ENCODE measurements at places on chromosomes 13 and 19.
A peak's percentile ranks its signal among the peaks of the same experiment; 100 is the strongest.

DNA sequence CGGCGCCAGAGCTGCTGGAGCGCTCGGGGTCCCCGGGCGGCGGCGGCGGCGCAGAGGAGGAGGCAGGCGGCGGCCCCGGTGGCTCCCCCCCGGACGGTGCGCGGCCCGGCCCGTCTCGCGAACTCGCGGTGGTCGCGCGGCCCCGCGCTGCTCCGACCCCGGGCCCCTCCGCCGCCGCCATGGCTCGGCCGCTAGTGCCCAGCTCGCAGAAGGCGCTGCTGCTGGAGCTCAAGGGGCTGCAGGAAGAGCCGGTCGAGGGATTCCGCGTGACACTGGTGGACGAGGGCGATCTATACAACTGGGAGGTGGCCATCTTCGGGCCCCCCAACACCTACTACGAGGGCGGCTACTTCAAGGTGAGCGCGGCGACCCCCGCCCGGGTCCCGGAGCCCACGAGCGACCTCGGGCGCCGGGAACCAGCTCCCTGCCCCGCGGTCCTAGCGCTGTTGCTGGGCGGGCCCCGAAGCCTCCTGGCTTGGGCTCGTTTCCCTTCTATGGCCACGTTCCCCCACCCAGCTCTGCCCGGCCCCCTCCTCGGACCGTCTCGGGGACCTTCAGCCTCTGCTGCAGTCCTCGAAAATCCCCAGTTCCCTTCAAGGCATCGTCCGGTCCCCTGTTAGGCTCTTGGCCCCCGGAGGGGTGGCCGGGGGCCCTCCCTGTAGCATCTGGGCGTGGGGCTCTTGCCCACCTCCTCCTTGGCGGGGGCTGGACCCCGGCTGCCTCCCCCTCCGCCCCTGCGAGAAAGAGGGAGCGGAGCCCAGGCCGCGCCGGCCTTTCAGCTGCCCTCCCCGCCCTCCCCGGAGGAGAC lies at the start of gene CDC34:
Gene CDC34, plus strand, starts transcription at position 8 of the 808 bp plus-strand sequence. Its CDS starts 172 bp downstream, at position 180.
- DNase-seq, result no peak

DNA sequence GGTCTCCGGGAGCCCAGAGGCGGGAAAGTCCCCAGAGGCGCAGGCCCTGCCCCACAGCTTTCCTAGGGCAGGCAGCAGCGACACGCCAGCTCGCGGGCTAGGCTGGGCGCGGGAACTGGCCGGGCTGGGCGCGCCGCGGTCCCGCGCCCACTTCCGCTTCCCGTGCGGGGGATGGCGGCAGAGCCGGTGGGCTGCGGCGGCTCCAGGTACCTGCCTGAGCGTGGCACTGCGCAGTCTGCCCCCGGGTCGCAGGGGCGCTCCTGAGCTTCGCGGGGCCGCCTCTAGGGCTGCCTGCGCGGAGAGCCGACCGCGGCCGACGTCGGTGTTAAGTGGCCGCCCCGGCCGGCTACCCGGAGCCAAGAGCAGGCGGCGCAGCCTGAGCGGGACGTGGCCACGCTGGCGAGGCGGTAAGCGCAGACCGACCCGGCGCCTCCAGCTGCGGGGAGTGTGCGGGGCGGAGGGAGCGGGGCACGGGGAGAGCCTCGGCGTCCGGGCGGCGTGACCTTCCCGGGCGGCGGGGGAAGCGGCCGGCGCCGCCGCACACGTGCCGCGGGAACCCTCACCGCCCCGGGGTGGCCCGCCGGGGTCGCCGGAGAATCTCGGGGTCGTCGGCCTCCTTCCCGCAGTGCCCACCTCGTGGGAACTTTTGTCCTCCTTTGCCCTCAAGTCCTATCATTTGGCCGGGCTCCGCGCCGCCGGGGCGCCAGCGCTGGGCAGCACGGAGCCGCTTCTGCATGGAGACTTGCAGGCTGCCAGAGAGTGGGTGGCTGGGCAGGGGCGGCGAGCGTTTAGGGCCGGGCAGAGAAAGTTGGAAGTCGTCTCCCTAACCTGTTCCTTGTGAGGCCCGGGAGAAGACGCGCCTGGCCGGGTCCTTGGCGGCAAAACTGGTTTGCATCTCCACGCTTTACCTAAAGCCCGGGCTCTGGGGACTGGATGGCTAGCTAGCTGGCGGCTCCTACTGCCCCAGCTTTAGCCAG lies 31.4 kb upstream of the MPHOSPH8 start:
- DNase-seq, result peak; percentile 58

- DNase-seq, result no peak
Observed at GRCh38 chr13:62875118-62875640, 1459.5 kb upstream of the PCDH20 start.

- no peak for DNase-seq
Observed at GRCh38 chr19:50830266-50831025, 2.9 kb downstream of the KLK15 start.

GRCh38 chr19:52237771-52238400 lies 31.5 kb upstream of the ZNF766 start:
- DNase-seq, result peak; percentile 53

- no peak for DNase-seq
Observed at GRCh38 chr19:1181606-1182005, 7.5 kb upstream of the SBNO2 start.

DNA sequence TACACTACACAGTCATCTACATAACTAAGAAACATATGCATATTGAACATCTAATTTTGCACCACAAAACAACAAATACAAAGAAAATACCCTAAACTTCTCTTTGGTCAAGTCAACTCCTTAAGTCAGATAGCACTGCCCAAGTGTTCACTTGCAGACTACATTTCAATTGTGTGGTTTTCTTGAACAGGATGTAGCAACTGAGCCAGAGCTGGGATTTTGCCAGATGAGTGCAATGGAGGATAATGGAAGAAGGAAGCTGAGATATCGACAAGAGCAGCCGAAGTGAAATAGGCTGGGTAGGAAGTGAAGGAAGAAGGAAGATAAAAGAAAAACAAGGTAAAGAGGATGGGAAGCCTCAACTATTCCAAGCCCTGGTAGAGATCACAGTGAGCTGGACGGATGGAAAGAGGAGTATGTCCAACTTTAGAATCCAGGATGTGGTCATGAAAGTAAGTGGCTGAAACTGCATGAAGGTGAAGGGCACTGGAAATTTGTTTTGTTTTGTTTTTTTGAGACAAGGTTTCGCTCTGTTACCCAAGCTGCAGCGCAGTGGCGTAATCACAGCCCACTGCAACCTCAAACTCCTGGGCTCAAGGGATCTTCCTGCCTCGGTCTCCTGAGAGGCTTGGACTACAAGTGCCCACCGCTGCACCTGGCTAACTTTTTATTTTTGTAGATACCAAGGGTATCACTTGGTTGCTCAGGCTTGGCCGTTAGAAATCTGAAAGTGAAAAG lies 15.0 kb downstream of the NUFIP1 start:
- no peak for DNase-seq

- DNase-seq, result no peak
Observed at GRCh38 chr13:66501181-66501580, 729.0 kb downstream of the PCDH9 start.

- no peak for DNase-seq
Observed at GRCh38 chr19:12865746-12866415, 15.4 kb downstream of the DNASE2 start.

All from activated CD4-positive, CD25-positive, alpha-beta regulatory T cell treated with anti-CD3 and anti-CD28 coated beads, Interleukin-2, amount 50 U/mL, for 72 hours (primary cell).